ENCODE measurements at places on chromosomes 2 and 18.
A peak's percentile ranks its signal among the peaks of the same experiment; 100 is the strongest.

DNA sequence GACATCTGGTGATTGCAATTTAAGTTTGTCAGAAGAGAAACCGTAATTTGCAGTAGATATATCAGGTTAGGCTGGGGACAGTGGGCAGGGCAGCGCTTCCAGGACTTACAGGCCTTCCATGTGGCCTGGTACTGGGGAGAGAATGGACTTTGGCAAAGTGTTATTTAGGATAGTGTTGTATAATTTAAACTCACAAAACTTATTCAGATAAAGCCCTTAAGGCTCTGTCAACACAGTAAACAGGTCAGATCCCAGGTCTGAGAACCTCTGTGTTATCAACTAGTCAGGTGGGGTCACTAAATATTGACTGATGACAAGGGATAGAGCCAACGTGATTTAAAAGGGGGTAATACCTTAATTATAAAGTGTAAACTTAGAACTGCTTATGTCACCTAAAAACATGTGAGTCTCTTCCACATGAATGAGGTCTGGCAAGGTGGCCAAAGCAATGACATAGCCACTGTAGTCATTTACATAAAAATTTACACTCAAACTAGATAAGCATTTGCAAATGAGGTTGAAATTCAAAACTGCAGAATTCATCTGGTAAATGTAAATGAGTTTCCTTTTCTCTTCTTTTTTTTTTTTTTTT lies 80.2 kb upstream of the DNMT3A start:
- no peak for DNase-seq

DNA sequence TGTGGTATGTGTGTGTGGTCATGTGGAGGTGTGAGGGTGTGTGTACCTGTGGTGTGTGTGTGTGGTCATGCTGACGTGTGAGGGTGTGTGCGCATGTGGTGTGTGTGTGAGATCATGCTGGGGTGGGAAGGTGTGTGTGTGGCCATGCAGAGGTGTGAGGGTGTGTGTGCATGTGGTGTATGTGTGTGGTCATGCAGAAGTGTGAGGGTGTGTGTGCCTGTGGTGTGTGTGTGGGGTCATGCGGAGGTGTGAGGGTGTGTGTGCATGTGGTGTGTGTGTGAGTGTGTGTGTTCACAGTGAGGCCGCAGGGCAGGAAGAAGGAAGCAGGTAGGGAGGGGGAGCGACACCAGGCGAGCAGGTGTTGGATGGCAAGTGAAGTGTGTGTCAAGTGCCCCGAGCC lies 259.0 kb downstream of the LOXHD1 start:
- no peak for DNase-seq

- no peak for DNase-seq
Observed at GRCh38 chr2:31205186-31205585, 12.1 kb downstream of the CAPN14 start.

- DNase-seq: no peak
Observed at GRCh38 chr2:29916571-29916970, 4.8 kb downstream of the ALK start.

GRCh38 chr18:62088156-62088555 lies 98.7 kb downstream of the PIGN start:
- DNase-seq: no peak

DNA sequence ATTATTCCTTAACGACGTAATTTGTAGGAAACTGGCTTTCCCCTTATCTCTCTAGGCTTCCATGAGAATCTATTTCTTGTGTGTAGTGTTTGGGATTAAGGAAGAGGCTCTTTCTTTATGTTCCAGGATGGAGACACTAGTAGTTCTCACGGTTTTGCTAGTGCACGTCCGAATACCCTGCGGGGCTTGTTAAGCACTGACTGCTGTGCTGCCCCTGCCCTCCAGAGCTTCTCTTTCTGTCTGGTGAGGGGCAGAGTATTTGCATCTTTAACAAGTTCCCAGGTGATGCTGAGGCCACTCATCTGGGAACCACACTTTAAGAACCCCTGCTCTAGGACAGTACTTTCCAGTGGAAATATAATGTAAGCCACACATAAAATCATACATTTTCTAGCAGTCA lies 76.4 kb downstream of the SPATS2L start:
- DNase-seq: no peak

GRCh38 chr2:144183727-144184126 lies 336.2 kb downstream of the ZEB2 start:
- no peak for DNase-seq

GRCh38 chr2:203463266-203463678 lies 71.8 kb downstream of the RAPH1 start:
- no peak for DNase-seq

DNA sequence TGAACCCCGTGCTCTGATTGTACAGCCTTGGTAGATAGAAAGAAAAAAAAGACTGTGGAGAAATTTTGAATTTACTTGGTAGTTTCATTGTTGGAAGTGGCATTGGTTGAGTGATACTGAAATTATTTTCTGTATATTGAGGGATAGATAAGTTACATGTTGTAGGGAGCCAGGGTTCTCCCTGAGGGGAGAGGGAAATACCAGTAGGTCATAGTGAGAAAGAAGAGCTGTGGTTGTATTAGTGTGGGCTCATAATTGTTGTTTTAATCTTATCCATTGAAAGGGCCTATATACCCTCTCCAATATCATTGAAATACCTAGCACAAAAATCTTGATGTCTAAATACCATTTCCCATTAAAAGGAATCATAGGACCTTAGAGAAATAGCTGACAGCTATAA lies 16.9 kb upstream of the RAB31 start:
- DNase-seq: no peak

GRCh38 chr18:46888965-46889364 lies 28.3 kb downstream of the PIAS2 start:
- DNase-seq: no peak

GRCh38 chr18:8996771-8997432 lies 105.6 kb upstream of the NDUFV2 start:
- no peak for DNase-seq

DNA sequence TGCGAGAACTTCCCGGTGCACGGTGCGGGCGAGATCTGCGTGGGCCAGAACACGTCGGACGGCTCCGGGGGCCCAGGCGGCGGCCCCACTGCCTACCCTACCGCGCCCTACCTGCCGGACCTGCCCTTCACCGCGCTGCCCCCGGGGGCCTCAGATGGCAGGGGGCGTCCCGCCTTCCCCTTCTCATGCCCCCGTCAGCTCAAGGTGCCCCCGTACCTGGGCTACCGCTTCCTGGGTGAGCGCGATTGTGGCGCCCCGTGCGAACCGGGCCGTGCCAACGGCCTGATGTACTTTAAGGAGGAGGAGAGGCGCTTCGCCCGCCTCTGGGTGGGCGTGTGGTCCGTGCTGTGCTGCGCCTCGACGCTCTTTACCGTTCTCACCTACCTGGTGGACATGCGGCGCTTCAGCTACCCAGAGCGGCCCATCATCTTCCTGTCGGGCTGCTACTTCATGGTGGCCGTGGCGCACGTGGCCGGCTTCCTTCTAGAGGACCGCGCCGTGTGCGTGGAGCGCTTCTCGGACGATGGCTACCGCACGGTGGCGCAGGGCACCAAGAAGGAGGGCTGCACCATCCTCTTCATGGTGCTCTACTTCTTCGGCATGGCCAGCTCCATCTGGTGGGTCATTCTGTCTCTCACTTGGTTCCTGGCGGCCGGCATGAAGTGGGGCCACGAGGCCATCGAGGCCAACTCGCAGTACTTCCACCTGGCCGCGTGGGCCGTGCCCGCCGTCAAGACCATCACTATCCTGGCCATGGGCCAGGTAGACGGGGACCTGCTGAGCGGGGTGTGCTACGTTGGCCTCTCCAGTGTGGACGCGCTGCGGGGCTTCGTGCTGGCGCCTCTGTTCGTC lies 1.7 kb downstream of the FZD7 start:
- DNase-seq: no peak

- DNase-seq: no peak
Observed at GRCh38 chr2:170156592-170156991, 21.4 kb upstream of the MYO3B start.

DNA sequence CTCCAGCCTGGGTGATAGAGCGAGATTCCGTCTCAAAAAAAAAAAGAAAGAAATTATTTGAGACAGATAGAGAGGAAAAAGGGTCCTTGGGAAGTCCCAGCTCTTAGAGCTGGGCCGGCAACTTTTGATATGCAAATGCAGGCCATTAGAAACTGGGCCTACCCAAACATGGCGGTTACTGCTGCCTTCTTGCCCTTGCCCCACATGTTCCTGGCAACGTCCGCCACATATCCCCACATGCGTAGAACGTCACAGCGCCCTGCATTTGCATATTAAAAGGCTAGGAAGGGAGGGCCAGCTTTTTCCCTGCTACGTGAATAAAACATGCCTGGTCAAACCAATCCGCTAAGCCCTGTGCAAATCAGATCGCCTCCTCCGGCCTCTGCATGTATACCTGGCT lies 40.7 kb upstream of the LBH start:
- no peak for DNase-seq

- DNase-seq: no peak
Observed at GRCh38 chr2:191866195-191866594, 19.3 kb upstream of the CAVIN2 start.

GRCh38 chr2:191638079-191638801 lies 39.7 kb upstream of the NABP1 start:
- DNase-seq: no peak

GRCh38 chr2:185643434-185643833 lies 95.2 kb upstream of the FSIP2 start:
- DNase-seq: no peak

GRCh38 chr2:240379089-240379636 lies 56.3 kb upstream of the GPC1 start:
- DNase-seq: no peak

DNA sequence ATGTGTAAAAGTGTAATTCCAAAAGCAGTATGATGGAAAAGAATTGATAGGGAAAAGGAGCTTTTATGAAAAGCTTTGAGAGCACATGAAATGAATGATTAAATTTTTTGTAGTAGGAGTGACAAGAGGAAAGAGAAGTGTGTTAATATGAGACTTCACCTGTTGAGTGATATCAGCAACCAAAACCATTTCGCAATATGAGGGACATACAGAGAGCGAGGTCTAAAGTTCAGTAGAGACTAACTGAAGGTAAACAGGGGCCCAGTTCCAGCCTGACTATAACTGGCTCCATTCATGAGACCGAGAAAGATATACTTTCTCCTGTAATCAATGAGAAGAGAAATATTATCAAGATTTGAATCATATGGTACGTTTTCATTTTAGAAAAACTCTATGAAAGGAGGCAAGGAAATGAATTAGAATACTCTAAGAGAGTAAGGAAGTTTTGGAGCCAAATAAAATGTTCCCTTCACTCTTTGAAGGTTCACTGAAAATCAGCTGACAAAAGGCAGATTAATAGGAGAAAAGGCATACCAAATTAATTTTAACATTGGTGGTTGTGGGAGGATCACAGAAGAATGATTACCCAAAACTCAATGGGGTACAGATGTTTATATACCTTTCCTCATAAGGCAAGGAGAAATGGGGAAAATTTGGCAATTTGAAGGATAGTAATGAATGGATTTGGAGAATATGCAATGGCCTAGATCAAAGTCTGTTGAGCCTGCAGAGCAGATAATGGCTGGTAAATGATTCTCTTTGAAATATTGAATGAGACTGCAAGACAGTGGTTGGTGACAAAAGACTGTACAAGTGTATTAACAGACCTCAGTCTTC lies 932.2 kb downstream of the TDRD15 start:
- no peak for DNase-seq

GRCh38 chr2:130987519-130988425 lies 105.5 kb downstream of the FAM168B start:
- DNase-seq: no peak

- DNase-seq: no peak
Observed at GRCh38 chr2:23293731-23294130, 91.2 kb upstream of the KLHL29 start.

- no peak for DNase-seq
Observed at GRCh38 chr18:49081511-49082155, 130.9 kb upstream of the SMAD7 start.

GRCh38 chr2:157468931-157469708 lies 25.2 kb upstream of the CYTIP start:
- DNase-seq: peak; percentile 42

DNA sequence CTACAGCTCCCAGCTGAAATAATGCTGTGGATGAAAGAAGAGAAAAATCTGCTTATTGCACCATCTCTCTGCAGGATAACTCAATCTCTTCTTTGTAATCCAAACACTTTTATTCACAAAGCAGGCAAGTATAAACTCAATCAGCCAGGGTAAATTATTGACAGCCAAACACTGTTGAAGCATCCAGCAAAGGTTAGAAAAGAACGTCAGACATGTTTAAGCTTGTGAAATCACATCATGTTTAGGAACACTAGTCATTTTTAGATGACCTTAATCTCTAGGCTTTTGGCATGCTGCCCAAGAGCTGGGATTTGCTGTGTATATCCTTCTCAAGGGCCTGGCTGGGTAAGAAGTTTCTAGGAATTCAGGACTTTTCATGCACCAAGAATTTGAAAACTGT lies 1148.1 kb upstream of the FANCL start:
- DNase-seq: no peak

DNA sequence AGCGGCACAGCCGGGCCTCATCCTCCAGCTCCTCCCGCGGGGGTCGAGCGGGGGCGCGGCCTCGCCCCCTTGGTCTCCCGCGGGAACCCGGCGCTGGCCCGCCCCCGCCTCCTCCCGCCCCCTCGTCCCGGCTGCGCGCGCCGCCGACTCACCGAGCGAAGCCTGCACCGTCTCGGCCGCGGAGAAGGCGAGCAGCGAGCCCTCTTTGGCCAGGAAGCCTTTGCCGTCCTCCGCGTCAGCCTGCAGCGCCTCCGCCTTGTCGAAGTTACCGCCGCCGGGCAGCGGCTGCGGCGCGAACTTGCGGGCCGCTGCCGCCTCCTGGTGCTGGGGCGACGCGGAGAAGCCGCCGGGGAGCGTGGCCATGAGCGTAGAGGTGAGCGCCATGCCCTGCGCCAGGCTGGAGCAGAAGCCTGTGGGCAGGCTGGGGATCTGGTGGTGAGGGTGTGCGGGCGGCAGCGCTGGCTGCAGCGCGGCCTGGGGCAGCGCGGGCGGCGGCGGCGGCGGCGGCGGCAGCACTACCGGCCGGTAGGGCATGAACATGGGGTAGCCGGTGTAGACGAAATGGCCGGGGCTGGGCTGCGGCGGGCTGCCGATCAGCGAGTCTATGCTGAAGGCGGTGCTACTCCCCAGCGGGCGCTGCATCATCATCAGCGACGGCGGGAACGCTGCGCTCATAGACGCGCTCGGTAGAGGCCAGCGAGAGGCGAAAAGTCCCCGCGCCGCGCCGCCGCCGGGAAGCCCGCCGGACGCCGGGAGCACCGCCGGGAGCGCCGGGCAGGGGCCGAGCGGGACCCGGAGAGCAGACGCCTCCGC lies 683 bp downstream of the GBX2 start:
- DNase-seq: no peak

DNA sequence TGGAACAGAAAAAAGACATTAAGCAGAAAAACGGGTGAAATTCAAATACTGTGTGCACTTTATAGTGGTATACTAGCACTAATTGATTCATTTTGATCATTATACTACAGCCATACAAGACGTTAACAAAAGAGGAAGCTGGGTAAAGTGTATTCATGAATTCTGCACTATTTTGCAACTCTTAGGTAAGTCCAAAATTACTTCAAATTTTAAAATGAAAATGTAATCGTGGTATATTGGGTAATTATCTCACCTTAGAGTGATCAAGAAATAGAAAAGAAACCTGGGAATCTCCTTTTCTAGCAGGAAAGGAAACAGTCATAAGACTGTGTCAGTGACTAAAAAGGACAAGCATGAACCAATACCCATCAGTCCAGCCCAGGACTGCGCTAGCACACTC lies 5.4 kb downstream of the TGFBRAP1 start:
- no peak for DNase-seq

GRCh38 chr2:121089166-121089510 lies 195.9 kb downstream of the TFCP2L1 start:
- DNase-seq: no peak

Measured in HS-27A (cell line).